ENCODE measurements at places on chromosomes 4 and X. TPM values are rescaled to one million over a fixed set of nuclear protein-coding genes. Genes with fewer than 3 reads are reported as not detected.

GATA1 gene
- not detected for total RNA-seq

RP2 gene
- total RNA-seq, result 7.6 TPM

GRCh38 chr4:163662768-163663167 lies 168.3 kb downstream of the TMA16 start:
- no peak for DNase-seq

DNA sequence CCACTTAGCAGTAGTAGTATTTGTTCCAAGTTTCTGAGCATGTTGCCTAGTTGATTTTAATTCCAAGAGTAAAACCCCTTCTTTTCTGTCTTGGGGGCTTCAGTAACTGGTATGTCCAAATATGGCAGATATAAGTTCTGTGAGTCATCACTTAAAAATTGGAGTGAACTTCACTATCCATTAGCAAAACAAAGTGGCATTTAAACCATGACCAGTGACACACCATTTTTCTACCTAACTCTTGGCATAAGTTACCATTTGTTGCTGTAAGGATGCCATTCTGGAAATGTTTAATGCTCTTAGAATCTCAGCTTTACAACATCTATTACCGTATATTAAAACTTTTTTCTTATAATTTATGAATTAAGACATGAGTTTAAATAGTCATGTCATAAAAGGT lies 102.0 kb downstream of the CBR4 start:
- DNase-seq, result no peak

DNA sequence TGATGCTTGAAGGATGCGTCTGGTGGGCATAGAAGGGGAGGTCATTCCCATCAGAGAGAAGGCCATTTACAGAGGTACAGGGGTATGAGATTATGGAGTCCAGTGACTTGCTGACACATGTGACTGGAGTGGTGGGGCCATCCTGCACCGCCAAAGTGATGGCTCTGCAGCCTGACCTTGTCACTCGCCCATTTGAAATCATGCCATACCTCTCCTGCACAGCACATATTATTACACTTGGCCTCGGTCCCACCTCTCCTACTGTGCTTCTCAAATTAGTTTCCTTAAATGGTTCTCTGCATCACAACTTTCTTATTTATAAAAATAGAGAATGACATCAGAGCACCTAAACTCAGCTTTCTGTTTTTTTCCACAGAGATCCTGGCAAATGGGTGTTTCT lies 60.7 kb upstream of the HAND2 start:
- no peak for DNase-seq

GRCh38 chrX:132395645-132396044 lies 93.2 kb downstream of the MBNL3 start:
- DNase-seq, result no peak
